ENCODE measurements at places on chromosomes 3 and 15. TPM values are rescaled to one million over a fixed set of nuclear protein-coding genes. Genes with fewer than 3 reads are reported as not detected.

GRCh38 chr3:169477790-169478189 is 185.7 kb downstream of the MECOM start:
- no peak for DNase-seq

GRCh38 chr3:143843587-143843986 is 4.7 kb downstream of the SLC9A9 start:
- no peak for DNase-seq

GRCh38 chr3:113117511-113118234 is 93.7 kb upstream of the BOC start:
- DNase-seq = peak; percentile 56

The CBLB gene
- 36.6 TPM for total RNA-seq

DNA sequence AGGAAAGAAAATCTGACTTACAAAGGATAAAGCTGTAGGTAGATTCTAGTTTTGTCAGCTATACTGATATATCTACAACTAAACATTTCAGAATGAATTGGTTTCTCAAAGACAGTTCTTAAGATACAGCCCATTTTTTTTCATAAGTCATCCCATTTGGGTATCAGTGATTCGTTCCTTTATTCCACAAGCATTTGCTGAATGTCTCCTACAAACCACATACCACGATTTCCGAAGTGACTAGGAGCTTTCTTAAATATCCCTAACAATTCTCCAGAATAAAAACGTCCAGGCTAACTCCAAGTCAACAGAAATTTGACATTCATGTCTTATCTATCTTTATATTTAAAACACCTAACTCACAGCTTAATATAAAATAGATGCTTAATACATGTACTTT is 59.8 kb downstream of the TP53BP1 start:
- no peak for DNase-seq

- DNase-seq = no peak
Observed at GRCh38 chr15:42282344-42282743, 9.1 kb upstream of the TMEM87A start.
